ENCODE measurements at places on chromosomes 5 and 9.

DNA sequence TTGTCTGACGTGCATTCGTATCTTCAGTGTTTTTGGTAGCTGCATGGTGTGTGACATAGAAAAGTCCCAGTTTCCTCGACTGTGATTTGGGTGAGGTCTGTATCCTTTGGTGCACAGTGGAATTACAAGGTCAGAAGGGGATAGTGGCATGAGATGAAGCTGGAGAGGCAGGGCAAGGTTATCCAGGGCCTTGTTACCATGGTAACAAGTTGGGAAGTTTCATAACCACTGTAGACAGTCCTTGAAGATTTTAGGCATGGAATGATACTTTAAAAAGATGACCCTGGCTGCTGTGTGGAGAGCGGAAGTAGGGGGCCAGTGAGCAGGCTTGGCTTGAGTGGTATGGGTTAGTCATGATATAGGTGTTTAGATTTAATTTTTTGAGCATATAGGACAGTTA lies 11.9 kb downstream of the EHMT1 start:
- DNase-seq = no peak

GRCh38 chr5:105238561-105238960 lies 1676.0 kb upstream of the NUDT12 start:
- DNase-seq = no peak

DNA sequence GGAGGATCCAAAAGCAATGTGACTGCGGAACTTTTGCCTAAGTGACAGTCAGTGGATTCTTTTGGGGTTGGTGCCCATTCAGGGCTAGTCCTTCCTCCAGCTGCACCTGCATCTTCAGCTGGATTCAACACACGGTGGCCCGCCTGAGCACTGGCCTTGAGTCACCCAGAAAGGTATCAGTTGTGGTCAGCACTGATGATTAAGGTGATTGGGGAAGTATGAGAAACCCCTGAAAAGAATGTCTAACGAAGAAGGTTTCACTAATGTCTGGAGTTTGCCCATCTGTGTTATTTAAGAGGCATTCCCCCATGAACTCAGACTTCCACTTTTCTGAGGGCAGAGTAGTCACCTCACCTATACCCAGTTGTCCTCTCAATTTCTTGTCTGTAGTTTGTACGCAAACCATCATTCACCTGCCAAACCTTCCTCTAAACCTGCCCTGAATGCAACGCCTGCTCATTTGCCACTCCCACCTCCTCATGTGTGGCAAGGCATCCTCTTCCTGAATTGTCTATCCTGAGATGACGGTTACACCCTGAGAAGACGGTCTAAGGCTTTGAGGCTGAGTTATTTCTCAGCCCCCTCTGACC lies 27.2 kb downstream of the CSF2 start:
- no peak for DNase-seq

GRCh38 chr5:5826911-5827310 lies 404.4 kb downstream of the ICE1 start:
- DNase-seq = no peak

- no peak for DNase-seq
These were observed 294.3 kb upstream of the HAPLN1 start for GRCh38 chr5:84014966-84015365.

DNA sequence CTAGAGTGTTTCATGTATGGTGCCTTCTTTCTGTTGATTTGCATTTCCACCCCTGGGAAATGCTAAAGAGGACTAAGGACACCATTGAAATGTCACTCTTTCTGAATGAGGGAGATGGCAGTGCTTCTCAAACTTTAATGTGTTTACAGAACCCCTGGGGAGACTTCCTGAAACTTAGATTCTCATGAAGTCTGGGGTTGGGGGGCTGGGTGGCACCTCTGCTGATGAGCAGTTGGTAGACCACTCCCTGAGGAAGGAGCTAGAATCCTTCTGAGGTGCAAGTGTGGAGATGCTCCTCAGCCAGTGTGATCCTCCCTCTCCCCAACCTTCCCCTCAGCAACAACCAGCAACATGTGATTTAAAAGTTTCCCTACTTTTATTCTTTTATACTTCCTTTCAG lies 546.8 kb downstream of the LRRC70 start:
- DNase-seq = no peak

DNA sequence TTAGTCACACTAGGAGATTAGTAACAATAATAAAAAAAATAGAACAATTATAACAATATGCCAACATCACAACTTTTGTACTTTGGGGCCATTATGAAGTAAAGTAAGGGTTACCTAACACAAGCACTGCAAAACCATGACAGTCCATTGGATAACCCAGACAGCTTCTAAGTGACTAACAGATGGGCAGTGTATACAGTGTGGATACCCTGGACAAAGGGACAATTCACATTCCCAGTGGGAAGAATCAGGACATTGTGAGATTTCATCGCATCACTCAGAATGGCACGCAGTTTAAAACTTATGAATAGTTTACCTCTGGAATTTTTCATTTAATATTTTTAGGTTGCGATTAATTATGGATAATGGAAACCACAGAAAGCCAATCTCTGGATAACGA lies 45.6 kb upstream of the JADE2 start:
- DNase-seq = no peak

DNA sequence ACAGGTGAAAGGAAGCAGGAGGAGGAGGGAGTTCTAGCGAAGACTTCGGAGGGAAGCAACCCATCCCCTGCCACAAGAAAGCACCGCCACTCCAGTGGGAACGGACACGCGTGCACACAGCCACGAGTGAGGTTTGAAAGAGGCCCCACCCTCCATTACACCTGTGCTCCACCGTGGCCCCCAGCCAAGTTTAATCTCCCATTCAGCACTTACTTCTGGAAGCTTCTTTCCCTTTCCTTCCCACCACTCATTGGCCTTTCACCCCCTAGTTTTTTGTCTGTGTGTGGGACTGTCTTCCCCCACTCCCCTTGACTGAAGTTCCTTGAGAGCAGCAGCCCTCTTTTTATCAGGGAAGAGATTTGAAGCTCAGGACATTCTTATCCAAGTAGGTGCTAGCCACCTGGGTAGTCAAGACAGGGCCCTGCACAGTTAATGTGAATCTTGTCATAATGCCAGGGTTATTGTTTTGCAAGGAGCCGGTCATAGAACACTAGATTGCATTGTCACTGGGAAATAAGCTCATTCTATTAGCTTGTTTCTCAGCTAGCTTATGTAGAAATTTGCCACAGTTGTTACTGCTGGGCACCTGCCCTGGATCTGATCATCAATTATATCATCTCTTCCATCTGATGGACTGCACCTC lies 256.0 kb downstream of the DOCK8 start:
- peak; percentile 73 for DNase-seq

- DNase-seq = no peak
These were observed 248.9 kb downstream of the PIK3R1 start for GRCh38 chr5:68464424-68464823.

DNA sequence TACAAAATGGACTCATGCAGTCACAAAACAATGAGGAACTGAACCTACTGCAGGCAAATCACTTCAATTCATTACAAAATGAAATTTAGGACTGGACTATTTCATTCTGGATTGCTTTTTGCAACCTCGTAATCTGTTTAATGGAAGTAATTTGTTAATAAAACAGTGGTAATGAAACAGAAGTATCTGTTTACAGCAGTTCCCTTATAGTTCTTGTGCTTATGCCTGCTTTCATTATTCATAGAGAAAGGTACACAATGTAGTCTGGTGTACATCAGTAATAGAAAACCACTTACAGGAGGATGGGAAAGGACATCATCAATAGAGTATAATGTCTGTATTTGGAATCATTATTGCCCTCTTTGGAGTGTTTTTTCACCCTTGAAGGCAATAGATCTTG lies 389.2 kb upstream of the NUDT12 start:
- no peak for DNase-seq

DNA sequence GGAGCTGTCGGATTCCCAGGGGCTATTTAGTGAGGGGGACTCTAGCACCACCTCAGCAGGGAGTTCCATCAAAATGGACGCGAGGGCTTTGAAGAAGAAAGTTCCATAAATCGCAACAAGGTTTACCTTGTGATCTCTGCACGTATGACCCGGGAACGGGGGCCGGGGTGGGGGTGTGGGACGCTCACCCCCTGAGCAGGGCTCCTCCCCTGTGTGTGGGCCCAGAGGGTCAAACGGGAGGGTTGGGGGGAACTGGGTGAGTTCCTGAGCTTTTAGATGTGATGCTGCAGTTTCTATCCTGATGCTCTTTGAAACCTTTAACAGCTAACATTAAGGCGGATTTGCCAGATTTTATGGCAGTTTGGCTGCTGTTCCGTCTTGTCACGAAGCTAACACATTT lies 18.9 kb upstream of the LRRC14B start:
- peak; percentile 38 for DNase-seq

GRCh38 chr5:133230823-133231578 lies 179.2 kb downstream of the HSPA4 start:
- DNase-seq = peak; percentile 70

DNA sequence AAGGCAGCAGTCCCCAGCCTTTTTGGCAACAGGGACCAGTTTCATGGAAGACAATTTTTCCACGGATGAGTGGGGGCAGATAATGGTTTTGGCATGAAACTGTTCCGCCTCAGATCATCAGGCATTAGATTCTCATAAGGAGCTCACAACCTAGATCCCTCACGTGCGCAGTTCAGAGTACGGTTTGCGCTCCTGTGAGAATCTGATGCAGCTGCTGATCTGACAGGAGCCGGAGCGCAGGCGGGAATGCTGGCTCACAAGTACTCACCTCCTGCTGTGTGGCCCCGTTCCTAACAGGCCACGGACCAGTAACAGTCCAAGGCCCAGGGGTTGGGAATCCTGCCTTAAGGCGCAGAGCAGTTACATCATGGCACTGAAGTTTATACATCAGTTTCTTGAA lies 3.3 kb upstream of the BRD3 start:
- DNase-seq = no peak

GRCh38 chr5:146515473-146516150 lies 378 bp downstream of the GPR151 start:
- no peak for DNase-seq

- DNase-seq = peak; percentile 69
These were observed 37.3 kb downstream of the ADAMTS2 start for GRCh38 chr5:179307931-179308471.

DNA sequence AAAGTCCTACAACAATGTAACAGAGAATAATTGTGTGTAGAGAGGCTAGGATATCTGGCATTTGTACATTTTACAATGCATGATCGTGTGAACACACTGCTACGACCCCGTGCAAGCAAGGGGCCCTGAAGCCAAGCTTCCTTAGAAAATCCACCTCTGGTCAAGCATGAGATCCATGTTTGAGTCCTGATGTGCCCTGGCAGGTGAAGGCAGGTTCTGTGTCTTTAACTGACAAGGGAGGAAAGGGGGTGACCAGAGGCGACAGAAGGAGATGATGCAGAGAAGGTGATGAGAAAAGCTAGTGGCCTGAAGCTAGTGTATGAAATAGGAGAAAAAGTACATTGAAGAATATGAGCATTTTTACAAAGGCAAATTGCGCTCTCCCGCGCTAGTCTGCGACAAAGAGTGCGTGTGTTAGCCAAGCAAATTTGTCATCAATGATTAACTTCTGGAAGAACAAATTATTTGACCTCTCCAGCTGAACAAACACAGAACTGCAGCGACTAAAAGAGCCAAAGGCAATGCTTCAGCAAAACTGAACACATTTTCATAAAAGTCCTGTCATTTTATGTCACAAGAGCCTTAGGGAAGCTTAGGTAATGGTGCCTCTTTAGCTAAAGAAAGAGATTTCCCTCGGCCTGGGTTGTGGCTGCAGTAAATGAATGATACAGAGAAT lies 101.7 kb upstream of the DAPK1 start:
- no peak for DNase-seq

DNA sequence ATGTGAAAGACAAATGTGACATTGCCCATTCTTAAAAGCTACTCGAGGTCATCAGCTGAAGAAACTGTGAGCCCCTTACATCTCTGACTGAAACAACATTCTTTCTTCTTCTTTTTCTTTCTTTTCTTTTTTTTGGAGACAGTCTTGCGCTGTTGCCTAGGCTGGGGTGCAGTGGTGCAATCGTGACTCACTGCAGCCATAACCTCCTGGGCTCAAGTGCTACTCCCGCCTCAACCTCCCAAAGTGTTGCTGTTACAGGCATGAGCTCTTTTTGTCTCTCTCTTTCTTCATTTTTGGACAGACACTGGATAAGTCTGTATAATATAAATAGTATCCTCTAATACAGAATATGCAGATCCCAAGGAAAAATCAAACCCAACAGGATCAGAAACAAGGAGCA lies 263.7 kb upstream of the KLF9 start:
- no peak for DNase-seq

- no peak for DNase-seq
These were observed 581.6 kb upstream of the CDH9 start for GRCh38 chr5:27619982-27620381.

DNA sequence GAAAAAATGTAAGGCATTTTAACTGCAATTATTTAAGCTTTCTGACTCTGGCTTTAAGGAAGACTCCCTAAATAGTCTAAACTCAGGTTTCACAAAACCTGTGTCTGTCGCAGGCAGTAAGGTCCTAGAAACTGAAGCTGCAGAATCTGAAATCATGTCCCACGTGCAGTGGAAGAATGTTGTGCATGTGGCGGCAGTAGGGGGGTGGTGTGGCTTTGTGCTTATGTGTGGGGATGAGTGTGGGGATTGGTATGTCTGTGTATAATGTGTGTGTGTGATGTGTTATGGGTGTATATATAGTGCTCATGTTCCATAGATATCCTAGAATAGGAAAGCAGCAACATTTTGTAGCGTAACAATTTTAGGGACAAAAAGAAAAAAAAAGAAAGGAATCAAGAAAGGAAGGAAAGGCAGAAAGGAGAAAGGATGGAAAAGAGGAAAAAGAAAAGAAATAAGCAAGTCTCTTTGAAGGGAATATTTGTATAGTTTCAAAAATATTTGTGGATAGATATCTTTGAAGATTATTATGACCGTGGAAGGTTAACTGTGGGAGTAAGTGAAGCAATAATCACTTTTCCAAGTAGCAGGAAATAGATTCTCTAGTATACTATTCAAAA lies 6.6 kb downstream of the ANKDD1B start:
- no peak for DNase-seq

DNA sequence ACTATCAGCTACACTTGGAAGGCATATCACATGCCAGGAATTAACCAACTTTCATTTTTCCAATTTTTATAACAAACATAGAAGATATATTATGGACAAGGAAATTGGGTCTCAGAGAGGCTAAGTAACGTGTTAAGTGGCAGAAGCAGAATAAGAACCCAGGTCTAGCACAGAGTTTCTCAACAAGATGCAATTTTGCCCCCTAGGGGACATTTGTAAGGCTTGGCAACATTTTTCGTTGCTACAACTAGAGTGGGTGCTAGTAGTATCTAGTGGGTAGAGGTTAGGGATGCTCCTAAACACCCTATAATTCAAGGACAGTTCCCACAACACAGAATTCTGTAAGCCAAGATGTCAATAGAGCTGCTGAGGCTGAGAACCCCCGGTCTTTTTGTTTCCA lies 180.6 kb downstream of the SNCAIP start:
- DNase-seq = no peak

GRCh38 chr5:179967489-179967888 lies 59.8 kb upstream of the TBC1D9B start:
- no peak for DNase-seq

- no peak for DNase-seq
These were observed 12.6 kb upstream of the DENND1A start for GRCh38 chr9:123942542-123942941.

GRCh38 chr5:149838881-149839739 lies 105.5 kb downstream of the PDE6A start:
- no peak for DNase-seq

GRCh38 chr5:43193181-43193893 lies 1.3 kb downstream of the NIM1K start:
- DNase-seq = no peak
